CD8-positive, alpha-beta T cell (primary cell): ENCODE measurements at places on chromosomes 12 and 14.
A peak's percentile ranks its signal among the peaks of the same experiment; 100 is the strongest.

- DNase-seq = no peak
Measured at GRCh38 chr12:130133851-130134562, 28.3 kb upstream of the FZD10 start.

DNA sequence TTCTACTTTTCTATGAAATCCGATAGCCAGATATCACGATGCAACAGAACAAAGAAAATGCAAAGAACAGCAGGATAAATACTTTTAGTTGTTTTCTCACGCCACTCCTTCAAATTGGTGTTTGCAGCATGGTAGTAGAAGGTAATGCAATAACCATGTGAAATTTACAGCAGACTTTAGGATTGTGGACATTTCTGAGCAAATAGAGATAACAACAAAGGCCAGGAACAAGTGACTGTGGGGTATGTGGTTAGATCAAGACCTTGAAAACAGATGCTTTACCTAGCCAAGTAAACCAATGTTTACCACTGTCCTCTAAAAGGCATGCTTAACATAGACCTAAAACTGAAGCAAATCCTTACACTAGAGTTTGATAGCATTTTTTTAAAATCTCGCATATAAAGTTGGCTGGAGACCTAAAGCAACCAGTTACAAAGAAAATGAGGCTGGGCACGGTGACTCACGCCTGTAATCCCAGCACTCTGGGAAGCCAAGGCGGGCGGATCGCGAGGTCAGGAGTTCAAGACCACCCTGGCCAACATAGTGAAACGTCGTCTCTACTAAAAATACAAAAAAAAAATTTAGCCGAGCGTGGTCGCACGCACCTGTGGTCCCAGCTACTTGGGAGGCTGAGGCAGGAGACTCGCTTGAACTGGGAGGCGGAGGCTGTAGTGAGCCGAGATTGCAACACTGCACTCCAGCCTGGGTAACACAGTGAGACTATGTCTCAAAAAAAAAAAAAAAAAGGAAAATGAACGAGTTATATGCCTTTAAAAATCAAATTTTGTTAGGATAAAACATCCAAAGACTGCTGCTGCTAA, 123.2 kb upstream of the FOXN3 start:
- DNase-seq = no peak

DNA sequence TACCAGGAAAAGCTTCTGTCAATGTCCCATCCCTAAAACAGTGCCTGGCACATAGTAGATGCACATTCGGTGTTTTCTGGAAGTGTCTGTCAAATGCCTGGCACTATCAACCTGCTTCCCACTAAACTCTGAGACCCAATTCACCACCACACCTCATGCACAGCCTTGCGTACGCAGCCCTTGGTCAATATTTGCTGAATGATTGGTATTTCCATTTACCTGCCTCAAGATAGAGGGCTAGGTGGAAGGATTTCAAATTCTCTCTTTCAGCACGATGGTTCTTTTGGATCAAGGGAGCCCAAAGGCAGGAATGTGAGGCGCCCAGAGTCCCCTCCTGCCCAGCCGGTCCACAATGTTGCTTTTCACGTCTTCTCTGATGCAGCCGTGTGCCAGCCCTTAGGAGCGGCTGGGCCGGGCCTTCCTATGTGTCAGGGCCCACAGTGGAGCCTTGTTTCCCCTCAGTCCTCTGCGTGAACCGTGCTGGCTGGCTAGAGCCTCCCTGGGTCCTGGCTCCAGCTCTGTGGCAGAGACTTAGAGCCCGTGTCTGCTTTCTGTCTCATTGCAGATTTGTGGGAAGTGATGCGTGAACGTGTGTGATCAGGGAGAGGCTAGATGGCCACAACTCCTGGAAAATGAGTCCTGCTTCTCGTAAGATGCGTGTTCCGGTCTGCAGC, 99.9 kb upstream of the RFLNA start:
- no peak for DNase-seq

GRCh38 chr14:49934646-49935045, 41.8 kb downstream of the ARF6 start:
- no peak for DNase-seq

DNA sequence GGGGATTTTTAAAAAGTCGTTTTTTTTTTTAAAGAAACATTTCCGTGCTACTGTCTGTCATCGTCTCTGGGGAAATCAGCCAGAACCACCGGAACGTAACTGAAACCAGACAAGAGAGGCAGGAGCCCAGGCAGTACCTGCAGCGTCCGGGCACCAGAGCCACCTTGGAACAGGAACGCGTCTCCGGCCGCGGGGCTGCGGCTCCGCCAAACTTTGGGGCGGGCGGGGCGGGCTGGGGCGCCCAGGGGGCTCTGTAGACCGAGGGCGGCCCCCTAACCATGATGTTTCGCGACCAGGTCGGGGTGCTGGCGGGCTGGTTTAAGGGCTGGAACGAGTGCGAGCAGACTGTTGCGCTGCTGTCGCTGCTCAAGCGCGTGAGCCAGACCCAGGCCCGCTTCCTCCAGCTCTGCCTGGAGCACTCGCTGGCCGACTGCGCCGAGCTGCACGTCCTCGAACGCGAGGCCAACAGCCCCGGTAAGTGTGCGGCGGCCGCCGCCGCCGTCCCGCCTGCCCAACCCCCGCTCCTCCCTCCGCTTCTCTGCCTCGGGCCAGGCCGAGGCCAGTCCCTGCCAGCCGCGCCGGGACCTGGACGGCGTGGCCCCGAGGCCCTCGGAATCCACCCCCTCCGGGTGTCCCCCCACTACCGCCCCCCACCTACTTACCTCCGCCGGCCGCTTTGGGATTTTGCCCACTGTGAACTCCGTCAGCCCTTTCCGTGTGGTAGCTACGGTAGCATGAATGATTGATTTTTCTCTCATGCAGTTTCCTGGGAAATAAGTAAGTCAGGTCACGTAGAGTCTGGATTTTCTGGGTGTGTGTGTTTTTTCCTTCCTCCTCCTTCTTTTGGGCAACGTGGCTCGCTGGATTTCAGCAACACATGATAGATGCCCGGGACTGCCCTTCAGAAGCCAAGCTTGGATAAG, 972 bp downstream of the SAMD4A start:
- DNase-seq = peak; percentile 19
